ENCODE measurements at places on chromosomes 3 and 15.

DNA sequence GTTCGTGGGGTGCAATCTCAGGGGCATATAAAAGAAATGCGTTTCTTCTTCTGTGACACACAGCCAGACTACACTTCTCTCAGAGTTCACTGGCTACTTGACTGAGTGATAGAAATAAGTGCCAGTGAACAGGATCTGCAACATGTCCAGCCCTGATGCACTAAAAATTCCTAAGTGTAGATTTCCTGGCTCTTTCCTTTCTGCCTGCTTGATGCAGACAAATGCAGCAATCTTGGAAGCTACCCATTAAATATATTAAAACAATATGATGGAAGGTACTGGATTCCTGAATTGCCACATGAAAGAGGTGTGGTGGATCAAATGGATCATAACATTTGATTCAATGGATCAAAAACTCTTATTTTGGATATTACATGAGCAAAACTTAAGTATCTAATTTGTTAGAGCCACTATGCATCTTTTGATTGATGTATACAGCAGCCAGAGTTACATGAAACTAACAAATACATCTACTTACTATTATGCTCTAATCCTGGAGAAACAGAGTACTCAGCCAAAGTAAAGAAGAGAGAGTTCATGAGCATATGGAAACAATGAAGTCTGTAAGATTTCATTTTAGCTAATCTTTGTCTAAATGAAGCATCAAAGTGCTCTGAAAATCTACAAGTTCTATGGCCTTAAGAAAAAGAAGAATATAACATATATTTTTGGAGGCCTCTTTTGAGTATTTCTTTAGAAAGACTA, 222.6 kb downstream of the ZNF385D start:
- no peak for DNase-seq

GRCh38 chr15:45635191-45635638, 386 bp downstream of the SQOR start:
- peak; percentile 45 for DNase-seq

- DNase-seq, result no peak
Observed at GRCh38 chr3:102084006-102084405, 234.7 kb downstream of the NFKBIZ start.

DNA sequence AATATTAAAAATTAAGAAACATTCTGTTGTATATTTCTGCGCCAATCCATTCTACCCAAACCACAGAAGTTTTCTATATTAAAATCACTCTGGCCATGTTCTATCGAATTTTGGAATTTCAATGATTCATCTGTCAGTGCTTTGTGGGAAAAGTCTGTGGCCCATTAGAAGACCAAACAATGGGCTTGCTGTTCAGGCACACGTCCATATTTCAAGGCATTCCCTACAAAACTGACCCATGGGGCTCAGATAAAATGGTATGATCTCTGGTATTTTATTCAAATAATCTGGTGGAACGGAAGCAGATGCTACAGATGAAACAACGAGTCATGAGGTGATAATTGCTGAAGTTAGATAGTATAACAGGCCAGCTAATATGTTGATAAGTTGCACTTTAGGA, 12.4 kb downstream of the NPHP3 start:
- no peak for DNase-seq

- no peak for DNase-seq
Observed at GRCh38 chr15:91209726-91210125, 109.7 kb downstream of the SV2B start.

GRCh38 chr3:177197727-177198460, 612 bp upstream of the TBL1XR1 start:
- no peak for DNase-seq

DNA sequence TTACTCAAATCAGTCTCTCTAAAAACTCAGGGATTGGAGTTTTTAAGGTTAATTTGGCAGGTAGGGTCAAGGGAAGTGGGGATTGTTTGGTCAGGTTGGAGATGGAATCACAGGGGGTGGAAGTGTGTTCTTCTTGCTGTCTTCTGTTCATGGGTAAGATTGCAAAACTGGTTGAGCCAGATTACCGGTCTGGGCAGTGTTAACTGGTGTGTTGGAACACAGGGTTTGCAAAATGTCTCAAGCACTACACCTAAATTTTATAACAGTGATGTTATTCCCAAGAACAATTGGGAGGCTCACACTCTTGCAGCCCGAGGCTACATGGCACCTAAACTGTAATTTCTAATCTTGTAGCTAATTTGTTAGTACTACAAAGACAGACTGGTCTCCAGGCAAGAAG, 425.4 kb downstream of the PLOD2 start:
- no peak for DNase-seq

GRCh38 chr15:21261396-21261964, 178.8 kb downstream of the POTEB3 start:
- DNase-seq, result no peak

- DNase-seq, result peak; percentile 11
Observed at GRCh38 chr15:63752075-63752684, 81.6 kb downstream of the HERC1 start.

DNA sequence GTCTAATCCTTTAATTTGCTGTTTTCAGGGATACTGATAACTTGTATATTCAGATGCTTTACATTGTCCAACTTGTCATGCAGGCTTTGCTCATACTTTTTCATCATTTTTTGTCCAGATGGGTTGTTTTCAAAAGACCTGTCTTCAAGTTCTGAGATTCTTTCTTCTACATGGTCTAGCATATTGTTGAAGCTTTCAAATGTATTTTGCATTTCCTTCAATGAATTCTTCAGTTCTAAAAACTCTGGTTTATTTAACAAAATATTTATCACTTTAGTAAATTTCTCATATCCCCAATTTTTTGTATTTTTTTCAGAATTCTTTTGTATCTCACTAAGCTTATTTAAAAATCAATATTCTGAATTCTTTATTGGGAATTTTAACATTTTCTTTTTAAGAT, 388.3 kb upstream of the IL12A start:
- no peak for DNase-seq

DNA sequence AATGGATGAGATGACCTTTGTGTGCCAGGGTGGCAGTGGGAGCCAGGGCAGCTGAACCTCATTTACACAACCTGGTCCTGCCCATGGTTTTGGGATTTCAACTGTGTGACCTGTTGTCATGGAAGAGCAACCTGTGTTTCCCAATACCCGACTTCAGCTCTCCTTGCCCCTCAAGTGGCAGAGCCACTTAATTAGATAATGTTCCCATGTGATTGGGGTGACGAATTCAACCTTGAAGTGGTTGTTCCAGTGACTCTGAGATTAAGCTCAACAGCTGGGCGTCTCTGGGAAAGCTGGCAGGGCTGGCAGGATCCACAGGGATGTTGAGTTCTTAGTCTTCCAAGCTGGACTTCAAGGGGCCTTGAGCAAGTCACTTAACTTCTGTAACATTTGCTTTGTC, 71.0 kb downstream of the THSD4 start:
- DNase-seq, result no peak

GRCh38 chr15:63134245-63134985, 12.8 kb downstream of the LACTB start:
- no peak for DNase-seq

- no peak for DNase-seq
Observed at GRCh38 chr3:27200721-27201489, 168.3 kb downstream of the NEK10 start.

DNA sequence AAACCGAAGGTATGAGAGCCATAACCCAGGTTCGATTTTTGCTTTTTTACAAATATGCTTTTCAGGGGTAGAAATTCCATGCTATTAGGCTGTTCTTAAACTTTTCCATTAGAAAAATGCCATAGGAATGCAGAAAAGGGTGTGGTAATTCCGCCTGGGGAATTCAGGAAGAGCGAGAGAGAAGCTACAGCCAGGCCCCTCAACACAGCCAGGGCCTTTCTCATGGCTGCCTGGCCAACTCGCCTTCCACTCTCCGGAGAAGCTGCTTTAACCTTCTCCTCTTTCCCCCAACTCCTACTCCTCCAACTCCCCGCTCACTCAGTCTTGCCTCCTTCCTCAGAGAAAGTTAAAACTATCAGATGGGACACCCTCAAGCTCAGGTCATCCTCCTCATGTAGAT, 9.1 kb upstream of the TICRR start:
- DNase-seq, result no peak

DNA sequence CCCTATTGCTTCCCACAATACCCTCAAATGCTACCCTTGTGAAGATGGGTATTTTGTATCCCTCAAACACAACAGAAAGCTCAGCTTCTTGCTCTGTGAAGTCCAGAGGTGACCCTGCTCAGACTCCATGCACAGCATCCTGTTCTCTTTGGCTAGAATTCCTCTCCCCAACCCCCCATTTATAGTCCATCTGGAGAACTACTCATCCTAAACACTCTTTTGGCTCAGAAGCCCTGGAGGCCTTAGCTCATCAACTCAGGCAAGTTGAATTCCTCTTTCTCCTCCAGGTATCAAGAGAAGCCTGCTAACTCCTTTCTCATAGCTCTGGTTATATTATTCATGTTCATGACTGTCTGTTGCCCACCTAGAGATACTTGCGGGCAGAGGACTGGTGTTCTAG, 18.3 kb upstream of the GASK1A start:
- no peak for DNase-seq

DNA sequence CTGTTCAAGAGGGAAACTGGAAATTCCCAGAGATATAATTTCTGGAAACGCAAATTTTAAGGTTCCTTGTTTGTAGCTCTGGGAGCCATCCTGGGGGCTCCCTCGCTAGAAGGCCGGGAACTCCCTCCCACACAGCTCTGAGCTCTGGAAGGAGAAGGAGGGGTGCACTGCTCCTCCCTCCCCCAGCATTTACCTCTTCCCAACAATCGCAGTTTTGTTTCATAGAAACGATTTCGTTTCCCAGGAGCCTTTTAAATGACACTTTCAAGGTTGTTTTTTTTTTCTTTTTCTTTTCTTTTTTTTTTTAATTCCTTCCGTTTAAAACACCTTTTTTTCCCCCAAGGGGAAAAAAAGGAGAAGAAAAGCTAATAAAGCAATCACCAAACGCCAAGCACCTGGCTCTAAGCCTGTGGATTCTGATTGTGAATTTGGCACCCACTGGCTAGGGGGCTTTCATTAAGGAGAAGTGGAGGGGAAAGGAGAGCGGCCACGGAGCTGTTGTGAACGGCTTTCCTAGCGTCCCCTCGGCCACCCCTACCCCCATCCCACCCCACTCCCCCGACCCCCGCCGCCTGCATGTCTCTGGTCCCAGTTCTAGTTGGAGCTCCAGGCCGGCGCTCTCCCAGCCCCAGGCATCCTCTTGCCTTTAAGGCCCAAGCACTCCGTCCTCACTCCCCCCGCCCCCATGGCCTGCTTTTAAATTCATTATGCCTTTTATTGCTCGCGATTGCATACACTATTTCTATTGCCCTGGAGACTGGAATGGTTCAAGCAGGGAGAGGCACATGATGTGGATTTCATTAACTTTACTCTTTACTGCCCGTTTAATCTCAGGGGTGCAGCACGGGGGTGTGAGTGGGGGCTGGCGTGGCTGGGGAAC, 13.6 kb upstream of the CCDC33 start:
- DNase-seq, result no peak

DNA sequence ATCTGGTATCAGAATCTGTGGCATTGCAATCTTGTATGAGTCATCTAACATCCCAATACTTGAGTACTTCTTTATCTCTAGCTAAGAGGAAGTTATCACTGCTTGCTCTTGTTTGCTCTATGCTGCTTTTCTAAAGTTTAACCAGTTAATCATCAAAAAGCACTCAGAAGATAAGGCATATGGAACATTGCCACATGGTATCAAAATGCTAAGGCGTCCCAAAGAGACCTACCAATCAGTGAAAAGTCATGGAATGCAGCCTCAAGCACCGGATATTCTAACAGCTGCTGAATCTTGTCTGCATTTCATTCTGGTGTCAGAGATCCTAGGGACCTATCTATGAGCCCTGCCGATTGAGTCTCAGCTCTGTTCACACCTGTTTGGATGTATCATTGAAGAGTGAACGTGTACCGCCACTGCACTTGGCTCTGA, 192.8 kb downstream of the ARPP21 start:
- no peak for DNase-seq

DNA sequence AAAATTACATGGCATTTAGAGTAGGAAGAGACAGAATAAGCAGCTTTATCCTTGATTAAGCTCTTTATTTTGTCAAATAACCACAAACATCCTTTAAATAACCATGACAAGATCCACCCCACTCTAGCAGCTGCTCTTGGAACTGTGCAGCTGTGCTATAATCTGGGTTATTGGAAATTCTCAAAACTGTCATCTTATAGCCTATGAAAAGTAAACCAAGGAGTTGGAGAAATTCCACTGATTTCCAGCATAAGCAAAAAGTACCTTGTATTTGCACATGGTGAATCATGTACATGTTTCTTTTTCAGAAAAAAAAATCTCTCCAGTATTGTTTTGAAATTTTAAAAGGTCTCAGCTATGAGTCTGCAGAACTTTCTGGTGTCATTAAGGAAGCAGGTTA, 88.8 kb upstream of the ABI3BP start:
- no peak for DNase-seq

GRCh38 chr3:178342111-178342510, 194.1 kb upstream of the KCNMB2 start:
- DNase-seq, result no peak

DNA sequence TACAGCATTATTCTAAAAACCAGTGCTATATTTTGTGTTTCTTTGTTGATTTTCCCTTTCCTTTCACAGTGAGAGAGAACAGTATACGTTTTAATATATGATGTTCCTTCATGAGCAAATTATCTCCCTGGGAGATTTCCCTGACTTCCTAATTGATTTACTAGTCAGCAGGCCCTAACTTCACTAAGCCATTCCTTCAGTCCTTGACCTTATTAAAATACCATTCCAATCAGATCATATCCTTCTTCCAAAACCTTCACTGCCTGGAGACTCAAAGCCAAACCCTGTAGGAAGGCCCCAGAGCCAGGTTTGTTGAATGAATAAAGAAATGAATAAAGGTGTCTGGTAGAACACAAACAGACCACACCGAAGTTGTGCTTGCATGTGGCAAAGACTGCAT, 43.8 kb upstream of the ARHGEF3 start:
- no peak for DNase-seq

- DNase-seq, result no peak
Observed at GRCh38 chr15:59649603-59650002, 7.7 kb downstream of the GTF2A2 start.

DNA sequence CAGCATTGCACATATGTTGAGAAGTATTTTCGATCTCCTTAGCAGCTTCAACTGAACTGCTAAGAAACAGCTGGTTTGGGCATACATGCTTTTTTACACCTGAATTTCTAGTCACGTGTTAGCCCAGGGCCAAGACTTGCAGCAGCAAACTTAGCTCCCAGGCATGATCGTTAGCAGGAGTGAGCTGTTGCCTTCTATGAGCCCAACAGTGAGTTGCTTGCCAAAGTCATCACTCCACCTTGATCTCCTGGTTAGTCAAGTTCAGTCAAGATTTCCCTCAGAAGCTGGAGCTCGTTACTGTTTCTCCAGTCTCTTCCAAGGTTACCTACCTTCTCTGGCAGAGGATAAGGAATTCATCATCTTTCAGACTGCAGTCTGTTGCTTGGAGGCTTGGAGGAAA, 100.4 kb upstream of the SEMA6D start:
- DNase-seq, result no peak

GRCh38 chr3:60146121-60146520, 1096.3 kb upstream of the CFAP20DC start:
- DNase-seq, result no peak

DNA sequence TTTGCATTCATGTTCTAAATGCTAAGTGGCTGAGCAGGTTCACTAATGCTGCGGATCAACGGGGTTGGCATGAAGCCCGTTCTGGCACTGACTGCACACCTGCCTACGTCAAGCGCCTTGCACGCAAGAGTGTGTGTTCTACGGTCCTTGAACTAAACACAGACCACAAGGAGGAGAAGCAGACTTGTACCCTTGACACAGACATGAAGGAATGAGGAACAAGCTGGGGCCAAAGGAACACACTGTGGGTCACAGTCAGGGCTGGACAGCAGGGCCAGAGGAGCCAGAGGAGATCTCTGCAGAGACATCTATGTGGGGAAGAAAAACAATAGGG, 48.0 kb upstream of the LDHAL6B start:
- DNase-seq, result no peak

- no peak for DNase-seq
Observed at GRCh38 chr3:47121409-47121808, 42.5 kb downstream of the SETD2 start.

Data from stimulated activated CD4-positive, alpha-beta T cell treated with anti-CD3 and anti-CD28 coated beads, TNF-alpha, amount 100 ng/mL, for 4 hours (primary cell).